Activated CD4-positive, alpha-beta T cell treated with anti-CD3 and anti-CD28 coated beads, Interleukin-2, amount 50 U/mL, for 24 hours (primary cell): ENCODE measurements at places on chromosomes 16 and 17.

DNA sequence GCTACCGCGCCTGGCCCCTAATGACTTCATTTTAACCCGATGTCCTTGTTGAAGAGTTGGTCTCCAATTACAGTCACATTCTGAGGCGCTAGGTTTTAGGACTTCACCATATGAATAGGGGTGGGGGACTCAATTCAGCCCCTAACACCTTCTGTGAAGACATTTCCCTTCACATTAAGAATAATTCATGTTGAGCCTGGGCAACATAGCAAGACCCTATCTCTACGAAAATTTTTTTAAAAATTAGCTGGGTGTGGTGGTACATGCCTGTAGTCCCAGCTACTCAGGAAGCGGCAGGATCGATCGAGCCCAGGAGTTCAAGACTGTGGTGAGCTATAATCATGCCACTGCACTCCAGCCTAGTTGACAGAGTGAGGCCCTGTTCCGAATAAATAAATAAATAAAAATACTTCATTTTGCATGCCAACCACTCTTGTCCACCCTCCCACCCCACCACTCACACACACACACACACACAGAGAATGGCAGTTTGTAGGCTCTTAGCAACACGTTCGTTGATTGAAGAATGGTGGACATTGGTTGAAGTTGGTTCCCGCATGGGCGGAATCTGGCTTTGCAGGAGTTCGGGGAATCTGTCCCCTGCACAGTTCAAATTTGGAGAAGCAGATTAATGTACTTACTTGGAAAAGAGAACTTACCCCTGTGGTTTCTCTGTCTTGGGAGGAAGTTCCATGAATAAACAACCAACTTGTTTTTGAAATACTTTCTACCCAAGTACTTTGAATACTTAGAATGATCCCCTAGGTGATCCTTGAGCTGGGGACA lies 27.8 kb upstream of the TVP23A start:
- DNase-seq, result no peak

- DNase-seq, result no peak
These were observed 317.6 kb downstream of the CBLN1 start for GRCh38 chr16:48963901-48964615.

- DNase-seq, result no peak
These were observed 628.1 kb downstream of the WWOX start for GRCh38 chr16:78727536-78727935.

DNA sequence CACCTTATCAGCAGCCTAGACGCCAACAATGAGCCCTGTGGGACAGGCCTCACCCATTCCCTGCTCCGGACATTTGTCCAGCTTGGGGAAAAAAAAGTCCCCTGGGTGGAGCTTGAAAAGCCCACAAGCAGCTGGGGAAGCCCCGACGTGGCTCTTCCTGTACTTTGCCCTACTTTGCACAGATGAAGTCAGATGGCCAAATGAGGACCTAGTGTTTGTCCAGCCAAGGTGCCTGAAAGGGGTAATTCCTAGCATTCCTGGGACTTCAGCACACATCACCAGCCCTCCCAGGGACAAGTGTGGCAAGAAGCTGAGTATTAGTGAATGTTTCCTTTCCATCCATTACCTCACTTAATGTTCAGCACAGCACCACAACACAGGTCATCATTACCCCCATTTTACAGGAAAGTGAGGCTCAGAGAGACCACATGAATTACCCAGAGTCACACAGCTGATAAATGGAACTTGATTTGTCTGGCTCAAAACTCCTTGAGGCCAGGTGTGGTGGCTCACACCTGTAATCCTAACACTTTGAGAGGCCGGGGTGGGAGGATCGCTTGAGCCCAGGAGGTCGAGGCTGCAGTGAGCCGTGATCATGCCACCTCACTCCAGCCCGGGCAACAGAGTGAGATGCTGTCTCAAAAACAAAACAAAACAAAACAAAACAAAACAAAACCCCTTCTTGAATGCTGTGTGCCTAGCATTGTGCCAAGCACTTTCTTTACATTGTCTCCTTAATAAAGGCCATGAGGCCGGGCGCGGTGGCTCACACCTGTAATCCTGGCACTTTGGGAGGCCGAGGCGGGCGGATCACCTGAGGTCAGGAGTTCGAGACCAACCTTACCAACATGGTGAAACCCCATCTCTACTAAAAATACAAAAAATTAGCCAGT lies 19.9 kb upstream of the PLLP start:
- no peak for DNase-seq

- DNase-seq, result no peak
These were observed 7.4 kb downstream of the FOXF1 start for GRCh38 chr16:86517652-86518258.

- no peak for DNase-seq
These were observed 30.4 kb downstream of the CACNG1 start for GRCh38 chr17:67074781-67075180.

GRCh38 chr17:67773246-67773645 lies 52.1 kb upstream of the BPTF start:
- DNase-seq, result no peak

DNA sequence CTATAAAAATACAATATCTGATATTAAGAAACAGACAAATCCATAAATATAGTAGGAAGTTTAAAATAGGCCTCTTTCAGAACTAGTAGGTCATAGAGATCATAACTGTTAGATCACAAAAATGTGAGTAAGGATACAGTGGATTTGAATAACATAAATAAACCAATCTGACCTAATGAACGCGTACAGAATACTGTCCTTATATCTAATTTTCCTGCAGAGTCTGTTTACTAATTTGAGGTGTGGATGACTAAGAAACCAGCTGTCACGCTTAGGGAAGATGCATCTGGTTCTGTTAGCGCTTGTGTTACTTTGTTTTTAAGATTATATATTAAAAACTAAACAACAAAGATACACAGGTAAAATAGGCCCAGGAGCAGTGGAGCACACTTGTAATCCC lies 14.8 kb downstream of the CPD start:
- no peak for DNase-seq

DNA sequence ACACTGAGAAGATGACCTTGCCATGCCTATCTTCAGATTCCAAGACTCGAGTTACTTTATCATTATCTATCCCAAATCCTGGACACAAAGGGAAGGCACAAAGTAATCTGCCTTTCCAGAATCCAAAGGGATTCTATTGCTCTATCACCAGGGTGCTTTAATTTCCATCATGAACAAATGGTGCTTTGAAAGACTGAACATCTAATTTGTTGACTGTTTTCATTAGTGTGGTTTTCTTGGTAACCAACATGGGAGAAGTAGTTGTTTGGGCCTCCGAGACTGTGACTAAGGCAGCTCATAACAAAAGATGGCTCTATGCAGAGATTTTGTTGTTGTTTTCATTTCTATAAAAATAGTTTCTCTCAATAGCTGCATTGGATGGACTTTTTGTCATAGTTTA lies 441.0 kb upstream of the SOX9 start:
- DNase-seq, result no peak
